Endothelial cell of umbilical vein (primary cell): ENCODE measurements at places on chromosomes 11 and 22. TPM values are rescaled to one million over a fixed set of nuclear protein-coding genes. Genes with fewer than 3 reads are reported as not detected.

- DNase-seq: peak; percentile 12
Measured at GRCh38 chr11:2194877-2195755, 23.5 kb upstream of the TH start.

DNA sequence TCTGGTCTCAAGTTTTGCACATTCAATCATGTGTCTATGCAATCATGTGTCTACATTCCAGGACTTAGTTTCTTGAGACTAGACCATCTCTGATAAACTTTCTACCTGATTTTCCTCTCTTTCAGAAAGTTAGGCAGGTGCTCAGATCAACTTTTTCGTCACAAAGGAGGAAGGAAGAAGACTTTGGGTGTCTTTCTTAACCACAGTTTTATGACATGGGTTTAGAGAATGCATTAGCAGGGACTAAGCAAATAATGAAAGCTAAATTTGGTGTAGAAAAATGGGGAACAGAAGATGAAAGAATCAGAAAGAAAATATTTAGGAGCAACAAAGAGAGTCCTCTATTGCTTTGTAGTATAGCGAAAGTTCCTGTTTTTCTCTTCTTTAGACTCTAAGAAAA is 7.7 kb upstream of the GLYATL1B start:
- DNase-seq: no peak

CBL gene
- 12.5 and 15.5 TPM in 2 replicates for polyA plus RNA-seq

SERPING1 gene
- polyA plus RNA-seq: 0.30 TPM in 1 of 2 replicates, not detected in the other

SERHL2 gene
- polyA plus RNA-seq: 2.0 and 2.3 TPM in 2 replicates

DNA sequence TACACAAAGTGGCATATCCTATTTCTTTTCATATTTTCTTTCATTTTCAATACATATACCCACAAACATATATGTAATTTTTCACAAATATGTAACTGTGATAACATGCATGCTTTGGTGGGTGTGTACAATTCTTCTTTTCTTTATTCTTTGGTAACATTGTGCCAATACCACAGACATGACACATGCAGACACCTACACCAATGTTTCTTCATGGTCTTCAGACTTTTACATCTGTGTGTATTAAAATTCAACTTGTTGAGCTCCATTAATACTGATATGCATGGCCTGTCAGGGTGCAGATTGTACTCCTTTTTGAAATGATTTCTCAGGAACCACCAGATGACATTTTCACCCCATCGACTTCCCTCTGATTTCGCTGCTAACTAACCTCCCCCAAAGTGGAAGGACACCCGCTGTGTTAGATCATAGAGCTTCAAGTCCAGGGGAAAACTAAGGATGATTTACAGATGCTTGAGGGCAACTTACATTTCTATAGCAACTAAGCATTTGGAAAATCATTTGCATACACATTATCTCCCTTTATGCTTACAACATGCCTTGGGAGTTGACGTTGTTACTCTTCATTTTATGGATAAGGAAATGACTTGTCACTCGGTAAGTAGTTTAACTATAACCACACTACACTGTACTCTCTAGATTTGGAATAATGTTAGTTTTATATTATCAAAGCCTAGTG is 10.5 kb upstream of the PANX3 start:
- no peak for DNase-seq

DNA sequence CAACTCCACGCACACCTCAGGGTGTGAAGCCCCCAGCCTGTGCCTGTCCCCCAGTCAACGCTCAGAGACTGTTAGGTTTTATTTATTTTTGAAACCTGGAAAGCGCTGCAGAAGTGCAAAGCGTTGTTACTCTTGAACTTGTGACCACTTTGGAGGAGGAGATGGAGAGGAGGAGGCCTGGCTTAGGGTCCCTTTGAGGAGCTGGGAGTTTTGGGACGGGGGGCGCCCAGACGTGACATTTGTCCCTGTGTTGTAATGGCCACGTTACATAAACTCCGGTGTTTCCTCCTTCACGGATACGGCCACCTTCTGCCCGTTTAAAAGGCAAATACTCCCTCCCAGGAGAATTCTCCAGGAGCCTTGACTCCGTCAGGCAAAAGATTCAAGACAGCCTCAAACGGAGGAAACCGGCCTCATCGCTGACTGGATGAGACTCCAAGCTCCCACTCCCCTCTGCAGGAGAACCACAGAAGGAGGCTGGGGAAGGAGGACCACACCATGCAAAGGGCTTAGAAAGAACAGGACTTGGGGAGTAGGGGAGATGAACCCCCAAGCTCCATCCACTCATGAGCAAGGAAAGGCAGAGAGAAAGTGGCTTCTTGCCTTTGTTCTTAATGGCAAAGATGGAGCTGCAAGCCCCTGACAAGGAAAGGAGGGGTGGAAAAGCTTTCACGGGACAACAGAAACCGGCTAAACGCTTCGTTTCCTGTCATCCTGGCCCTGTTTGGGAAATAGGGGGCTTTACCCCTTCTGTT is 630 bp downstream of the PIK3IP1 start:
- peak; percentile 68 for DNase-seq

DNA sequence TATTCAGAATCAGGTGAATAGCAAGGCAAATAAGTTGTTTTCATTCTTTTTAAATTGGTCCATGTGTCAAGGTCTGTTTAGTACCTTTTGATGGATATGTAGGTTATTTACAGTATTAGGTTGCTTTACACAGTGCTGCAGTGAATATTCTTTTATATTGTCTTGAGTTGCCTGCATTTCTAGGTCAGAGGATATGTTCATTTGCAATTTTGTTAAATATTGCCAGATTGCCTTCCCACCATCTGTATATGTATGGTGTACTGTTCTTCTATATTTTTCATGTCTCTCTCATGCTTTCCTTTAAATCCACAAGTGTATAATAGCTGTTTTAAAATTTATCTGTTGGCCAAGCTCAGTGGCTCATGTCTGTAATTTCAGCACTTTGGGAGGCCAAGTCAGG is 24.6 kb downstream of the HIPK3 start:
- no peak for DNase-seq

DNA sequence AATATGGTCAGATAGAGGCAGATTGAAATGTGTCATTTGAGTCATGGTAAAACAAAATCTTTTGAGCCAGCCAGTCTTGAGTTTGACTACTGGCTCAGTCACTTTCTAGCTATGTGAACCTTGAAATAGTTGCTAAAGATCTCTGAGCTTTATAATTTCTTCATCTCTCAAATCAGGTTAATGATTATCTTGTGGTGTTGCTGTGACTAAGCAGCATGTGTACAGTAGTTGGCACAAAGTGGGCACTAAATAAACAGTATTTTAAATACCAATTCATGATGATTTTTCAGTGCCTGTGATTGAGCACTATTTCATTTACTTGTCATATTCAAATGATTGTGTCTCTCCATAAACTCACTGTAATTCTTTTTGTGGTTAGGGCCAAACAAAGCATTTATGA is 70.8 kb downstream of the RAB38 start:
- DNase-seq: no peak

GRCh38 chr11:33177676-33178336 is 16.5 kb upstream of the CSTF3 start:
- DNase-seq: no peak

GRCh38 chr11:8732748-8733241 is 50.2 kb downstream of the RPL27A start:
- peak; percentile 84 for DNase-seq

EEF1G gene
- polyA plus RNA-seq: 1,723 and 2,133 TPM in 2 replicates

BDNF gene
- 3.2 and 3.6 TPM in 2 replicates for polyA plus RNA-seq

MEI1 gene
- polyA plus RNA-seq: 1.9 and 2.7 TPM in 2 replicates

DNA sequence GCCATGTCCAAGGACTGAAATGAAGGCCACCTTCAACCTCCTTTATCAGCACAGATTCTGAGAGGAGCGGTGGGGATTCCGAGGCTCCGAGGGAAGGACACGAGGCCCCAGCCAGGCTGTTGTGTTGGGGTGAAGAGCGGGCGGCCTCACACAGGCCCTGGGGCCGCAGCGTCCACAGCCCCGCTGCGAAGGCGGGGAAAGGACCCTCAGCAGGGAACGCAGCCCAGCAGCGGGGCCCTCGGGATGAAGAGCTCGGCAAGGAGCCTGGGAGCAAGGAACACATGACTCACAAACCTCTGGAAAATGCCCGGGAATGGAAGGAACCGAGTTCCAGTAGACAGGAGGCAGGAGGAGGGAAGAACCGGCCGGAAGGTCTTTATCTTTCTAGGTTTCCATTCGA is 227.2 kb downstream of the BRD1 start:
- DNase-seq: no peak

C11orf21 gene
- not detected in 2 replicates for polyA plus RNA-seq

GRCh38 chr11:88428959-88429358 is 91.4 kb upstream of the CTSC start:
- DNase-seq: no peak

DNA sequence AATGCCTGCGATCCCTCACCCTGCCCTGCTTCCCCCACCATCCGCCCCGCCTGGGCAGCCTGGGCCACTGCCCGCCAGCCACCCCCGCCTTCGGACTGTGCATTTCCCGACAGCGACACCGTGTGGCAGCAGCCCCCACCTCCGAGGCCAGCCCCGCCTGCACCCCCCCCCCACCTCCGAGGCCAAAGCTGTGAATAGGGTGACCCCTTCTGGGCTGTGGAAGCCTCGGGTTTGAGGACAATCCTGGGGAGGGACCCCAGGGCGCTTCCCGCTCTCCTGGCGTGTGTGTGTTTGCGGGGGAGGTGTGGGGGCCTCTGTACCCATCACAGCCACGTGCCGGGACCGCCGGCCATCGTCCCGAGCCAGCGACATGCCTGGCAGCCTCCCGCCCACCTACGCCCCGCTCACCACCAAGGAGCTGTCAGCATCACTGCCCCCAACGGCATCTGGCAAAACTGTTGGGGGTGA is 33.8 kb upstream of the PPARA start:
- DNase-seq: peak; percentile 85

DNA sequence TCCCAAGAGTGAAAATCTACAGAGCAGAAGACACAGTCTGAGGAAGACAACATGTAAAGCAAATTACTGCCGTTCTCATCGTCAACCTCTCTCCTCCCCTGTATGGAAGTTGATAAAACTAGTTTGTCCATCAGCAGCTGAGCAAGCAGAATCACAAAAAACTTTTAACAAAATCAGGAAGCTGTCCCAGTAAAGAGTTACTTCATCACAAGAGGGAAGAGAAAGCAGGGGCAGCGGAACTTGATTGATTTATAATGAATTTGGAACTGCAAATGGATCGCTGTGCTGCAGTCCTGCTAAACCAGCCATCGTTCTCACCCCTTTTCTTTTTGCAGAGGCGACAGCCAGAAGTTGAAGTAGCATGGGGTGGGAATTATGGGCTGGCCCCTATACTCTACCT is 13.7 kb upstream of the UCP3 start:
- DNase-seq: no peak

SCGB1D2 gene
- not detected in 2 replicates for polyA plus RNA-seq

OR2AT4 gene
- polyA plus RNA-seq: not detected in 2 replicates

INPPL1 gene
- 125 and 153 TPM in 2 replicates for polyA plus RNA-seq

- peak; percentile 95 for DNase-seq
Measured at GRCh38 chr11:110362971-110363509, 66.6 kb upstream of the RDX start.

- DNase-seq: no peak
Measured at GRCh38 chr11:121291896-121292494, 576 bp upstream of the SC5D start.

- no peak for DNase-seq
Measured at GRCh38 chr22:45583504-45583903, 80.8 kb downstream of the FBLN1 start.

DNA sequence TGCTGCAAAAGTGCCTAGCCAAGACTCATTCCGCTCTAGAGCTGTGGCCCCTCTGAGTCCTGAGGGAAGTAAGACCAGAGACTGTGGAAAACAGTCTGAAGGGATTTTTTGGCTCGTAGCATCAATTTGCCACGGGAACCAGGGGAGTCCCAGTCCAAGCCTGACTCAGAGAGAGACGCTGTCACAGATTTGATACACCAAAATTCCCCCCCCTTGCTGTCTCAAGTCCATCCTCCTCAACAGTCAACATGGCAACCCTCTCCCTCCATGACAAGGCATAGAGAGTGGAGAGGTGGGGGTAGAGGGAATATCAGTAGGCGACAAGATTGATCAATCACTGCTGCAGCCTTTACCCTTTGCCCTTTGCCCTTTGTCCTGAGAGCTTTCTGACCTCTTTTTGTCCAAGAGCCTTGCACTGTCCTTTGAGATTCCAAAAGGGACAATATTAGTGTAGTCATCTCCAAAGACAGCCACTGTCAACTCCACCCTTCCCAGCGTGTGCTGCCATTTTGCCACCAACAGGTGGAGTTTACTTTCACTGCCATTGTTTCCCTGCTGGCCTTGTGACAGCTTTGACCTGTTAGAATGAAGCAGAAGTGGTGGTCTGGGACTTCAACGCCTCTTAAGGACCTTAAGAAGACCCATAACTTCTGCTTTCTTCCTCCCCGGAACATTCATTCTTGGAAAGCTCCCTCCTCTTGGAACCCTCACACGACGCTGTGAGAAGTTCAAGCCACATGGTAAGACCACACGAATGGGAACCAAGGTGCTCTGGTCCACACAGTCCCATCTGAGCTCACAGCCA is 7.3 kb downstream of the SLC15A3 start:
- DNase-seq: no peak

GRCh38 chr22:37330200-37331033 is 48.1 kb downstream of the CYTH4 start:
- peak; percentile 48 for DNase-seq

DNA sequence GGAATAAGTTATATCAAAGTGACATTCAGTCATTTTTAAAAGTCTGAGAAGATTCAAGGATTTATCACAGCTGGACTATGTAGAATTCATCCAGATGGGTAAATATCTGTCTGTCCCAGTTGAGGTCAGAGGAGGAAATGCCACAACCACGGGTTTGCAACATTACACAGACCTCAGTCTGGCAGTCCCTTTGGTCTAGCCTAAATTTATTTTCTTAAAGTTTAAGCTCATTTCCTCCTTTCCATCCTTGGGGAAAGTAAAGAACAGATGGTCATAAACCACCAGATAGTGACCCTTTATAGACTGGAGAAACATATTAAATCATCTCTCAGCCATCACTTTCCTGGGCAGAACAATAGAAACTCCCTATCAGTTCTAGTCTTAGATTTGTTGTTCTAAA is 238.4 kb upstream of the DDI1 start:
- peak; percentile 75 for DNase-seq

DNA sequence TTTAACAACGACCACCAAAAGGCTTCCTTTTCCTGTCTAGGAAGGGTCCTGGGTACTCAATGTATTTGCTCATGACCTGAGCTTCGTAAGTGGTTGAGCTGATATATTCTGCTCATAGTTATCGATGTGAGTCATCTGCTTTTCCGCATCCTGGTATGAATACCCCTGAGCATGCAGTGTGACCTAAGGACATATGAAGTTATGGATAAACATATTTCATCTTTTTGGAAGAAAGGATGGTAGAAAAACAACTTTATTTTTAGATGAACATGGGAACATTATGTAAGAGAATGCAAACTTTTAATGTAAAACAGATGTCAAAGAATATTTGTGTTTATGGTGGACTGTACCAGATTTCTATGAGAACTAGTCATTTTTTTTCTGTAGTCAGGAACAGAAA is 28.4 kb downstream of the TRPC6 start:
- peak; percentile 5 for DNase-seq

MS4A4A gene
- polyA plus RNA-seq: 0.13 and 0.19 TPM in 2 replicates

DNA sequence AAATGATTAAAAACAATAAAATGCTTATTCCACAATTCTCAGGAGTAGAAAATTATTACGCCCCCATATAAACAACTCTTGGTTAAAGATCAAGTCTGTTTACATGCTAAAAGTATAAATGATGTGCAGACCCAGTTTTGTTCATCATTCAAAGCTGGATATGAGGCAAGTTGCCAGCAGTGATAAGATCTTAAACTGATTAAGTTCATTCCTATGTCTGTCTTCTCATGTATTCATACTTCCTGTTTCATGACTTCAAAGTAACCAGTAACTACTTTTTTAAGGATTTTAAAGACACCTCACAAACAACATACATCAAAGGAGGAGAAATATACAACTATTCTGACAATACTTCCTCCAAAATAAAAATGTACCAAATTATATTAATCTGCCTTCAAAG is 55.0 kb upstream of the ARHGAP32 start:
- peak; percentile 32 for DNase-seq
